ENCODE measurements at places on chromosomes 5 and 9.
A peak's percentile ranks its signal among the peaks of the same experiment; 100 is the strongest.

DNA sequence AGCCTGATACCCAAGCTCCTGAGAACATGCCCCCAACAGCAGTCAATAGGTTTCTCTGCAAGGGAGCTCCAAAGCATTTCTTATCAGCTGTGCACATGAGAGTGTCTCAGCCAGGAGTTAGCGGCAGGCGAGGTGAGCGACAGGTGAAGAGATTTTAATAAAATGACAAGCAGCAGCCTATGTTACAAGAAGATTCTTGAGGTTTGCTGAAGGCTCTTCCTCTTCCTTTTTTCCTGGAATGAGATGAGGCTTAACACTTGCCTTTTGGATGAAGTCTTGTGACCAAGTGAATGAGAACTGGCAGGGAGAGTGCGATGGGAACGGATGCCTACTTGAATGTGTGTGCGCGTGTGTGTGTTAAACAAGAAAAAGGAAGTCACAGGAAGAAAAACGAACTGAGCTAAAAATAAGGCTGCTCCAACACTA lies 76.1 kb downstream of the SHB start:
- DNase-seq: no peak

DNA sequence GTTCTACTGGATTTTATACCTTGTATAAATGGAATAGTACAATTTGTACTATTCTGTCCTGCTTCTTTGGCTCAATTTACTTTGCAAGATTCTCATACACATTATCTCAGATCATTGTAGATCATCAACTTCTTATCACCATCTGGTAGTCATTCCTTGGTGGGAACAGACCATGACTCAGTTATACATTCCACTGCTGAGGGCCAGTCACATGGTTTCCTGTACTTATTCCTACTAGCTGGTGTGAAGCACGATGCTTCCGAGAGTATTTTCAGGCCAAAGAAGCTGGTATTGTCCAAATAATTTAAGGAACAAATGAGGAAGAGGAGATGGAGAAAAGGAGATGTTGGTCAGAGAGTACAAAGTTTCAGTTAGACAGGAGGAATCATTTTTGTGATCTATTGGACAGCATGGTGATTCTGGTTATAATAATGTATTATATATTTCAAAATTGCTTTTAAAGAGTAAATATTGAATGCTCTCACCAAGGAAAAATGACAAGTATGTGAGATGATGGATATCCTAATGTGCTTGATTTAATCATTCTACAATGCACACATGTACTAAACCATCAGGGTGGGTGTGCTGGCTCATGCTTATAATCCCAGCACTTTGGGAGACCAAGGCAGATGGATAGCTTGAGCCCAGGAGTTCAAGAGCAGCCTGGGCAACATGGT lies 124.1 kb downstream of the SYK start:
- DNase-seq: peak; percentile 76

DNA sequence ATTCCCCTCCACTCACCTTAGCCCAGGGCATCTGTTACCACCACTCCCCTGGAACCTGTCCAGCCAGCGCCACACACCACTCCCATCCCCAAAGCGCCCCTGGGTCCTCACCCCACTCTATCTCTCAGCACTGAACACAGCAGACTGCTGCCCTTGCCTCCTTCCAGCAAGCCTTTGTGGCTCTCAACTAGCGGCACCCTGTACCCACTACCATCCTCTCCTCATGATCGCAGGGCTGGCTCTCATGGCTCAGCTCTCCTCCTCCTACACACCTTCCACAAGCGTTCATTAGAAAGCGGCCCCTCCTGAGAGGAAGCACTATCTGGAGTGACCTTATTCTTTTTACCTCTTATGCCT lies 13.3 kb upstream of the BASP1 start:
- no peak for DNase-seq

DNA sequence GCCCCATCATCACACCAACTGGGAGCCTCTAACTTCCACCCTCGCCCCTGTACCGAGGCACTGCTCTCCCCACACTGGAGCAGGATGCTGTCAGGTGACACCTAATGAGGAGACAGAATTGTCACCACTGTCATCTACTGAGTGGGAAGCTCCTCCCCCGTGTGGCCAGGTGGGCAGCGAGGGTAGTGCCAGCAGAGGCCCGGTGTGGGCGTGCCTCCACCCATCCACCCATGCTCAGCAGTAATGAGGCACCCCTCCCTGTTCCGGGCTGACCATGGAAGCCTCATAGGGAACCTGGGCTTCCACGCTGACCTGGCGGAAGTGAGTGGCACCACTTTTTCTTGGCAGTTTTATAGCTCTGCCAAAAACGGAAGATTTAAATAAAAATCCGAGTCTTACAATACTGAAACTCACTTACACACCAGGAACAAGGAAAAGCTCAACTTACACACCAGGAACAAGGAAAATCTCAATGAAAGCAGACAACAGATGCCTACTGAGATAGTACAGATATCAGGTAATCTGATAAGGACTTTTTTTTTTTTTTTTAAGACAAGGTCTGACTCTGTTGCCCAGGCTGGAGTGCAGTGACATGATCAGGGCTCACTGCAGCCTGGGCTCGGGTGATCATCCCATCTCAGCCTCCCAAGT lies 30.6 kb upstream of the ASS1 start:
- no peak for DNase-seq

GRCh38 chr5:162407614-162408013 lies 340.0 kb downstream of the GABRG2 start:
- DNase-seq: no peak

DNA sequence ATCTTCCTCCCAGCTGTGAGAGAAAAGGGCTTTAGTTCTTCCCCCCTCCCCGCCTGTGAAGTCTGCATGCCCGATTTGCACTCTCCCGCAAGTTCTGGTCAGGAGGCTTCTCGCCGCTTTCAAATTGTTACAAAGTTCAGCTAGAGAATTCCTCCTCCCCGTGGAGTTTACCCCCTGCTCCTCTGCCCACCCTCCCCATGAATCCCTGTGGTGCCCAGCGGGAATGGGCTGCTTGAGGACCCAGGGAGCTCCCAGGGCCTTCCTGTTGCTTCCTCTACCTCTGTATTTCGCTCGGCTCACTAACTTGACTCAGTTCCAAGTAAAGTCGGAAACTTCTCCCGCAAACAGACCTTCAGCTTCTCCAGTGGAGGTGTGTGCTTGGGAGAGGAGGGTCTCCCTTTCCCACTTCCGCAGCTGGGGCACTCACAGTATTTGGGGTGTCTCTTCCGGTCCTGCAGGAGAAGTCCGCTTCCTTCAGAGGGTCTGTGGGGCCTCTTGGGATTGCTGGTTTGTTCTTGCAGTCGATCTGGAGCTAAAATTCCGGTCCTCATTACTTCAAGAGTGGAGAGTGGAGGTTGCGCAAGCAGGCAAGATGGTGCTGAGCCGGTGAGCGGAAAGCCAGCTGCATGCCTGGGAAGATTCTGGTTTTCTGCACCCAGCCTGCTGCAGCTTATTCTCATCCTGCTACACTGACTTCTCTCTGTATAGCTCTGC lies 97.8 kb downstream of the ADAMTS12 start:
- DNase-seq: no peak

GRCh38 chr9:71830153-71830552 lies 61.8 kb upstream of the CEMIP2 start:
- no peak for DNase-seq

DNA sequence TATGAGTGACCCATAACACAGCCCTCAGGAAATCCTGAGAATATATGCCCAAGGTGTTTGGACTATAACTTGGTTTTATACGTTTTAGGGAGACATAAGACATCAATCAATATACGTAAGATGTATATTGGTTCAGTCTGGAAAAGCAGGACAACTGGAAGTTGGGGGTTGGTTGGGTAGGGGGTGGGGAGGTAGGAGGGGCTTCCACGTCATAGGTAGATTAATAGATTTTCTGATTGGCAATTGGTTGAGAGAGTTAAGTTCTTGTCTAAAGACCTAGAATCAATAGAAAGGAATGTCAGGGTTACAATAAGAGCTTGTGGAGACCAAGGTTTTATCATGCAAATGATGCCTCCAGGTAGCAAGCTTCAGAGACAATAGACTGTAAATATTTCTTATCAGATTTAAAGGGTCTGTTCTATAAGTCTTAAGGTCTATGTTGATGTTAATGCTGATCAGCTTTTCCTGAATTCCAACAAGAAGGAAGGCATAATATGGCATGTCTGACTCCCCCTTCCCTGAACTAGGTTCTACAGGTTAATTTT lies 2267.7 kb upstream of the ACO1 start:
- DNase-seq: no peak

DNA sequence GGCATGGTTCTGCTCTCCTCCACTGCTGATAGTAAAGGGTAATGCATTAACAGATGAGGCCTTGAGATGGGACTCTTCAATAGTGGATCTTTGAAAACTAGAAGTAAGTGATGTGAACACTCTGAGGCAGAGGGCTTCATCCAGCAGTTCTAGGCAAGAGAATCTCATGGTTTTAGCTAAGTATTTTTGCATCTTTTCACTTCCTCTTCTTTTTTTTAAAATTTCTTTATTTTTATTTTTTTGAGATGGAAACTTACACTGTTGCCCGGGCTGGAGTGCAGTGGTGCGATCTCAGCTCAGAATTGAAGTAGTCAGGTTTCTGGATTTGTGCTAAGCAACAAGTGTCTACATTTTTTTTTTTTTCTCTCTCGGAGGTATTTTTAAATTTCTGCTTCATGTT lies 101.9 kb downstream of the MTRR start:
- DNase-seq: no peak

- DNase-seq: no peak
Measured at GRCh38 chr9:89444274-89444673, 53.6 kb downstream of the SEMA4D start.

- no peak for DNase-seq
Measured at GRCh38 chr5:34791761-34792244, 47.2 kb upstream of the TTC23L start.

DNA sequence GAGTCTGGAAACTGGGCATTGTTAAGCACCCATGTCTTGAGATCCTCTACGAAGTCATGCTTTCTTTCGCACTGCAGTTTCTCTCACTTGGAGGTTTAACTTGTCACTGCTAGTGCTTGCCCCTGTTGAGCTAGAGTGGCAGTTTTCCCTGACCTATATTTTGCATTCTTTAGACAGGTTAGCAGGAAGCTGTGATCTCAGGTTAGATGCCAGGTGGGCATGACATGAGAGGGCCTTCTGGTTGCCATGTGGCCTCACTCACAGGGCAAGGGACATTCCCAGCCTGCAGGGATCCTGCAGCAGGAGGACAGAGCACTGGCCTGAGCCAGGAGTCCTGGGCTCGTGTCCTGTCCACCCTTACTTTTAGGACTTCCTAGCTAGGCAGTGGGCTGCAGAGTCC lies 28.6 kb downstream of the SLC36A1 start:
- DNase-seq: no peak

GRCh38 chr5:32690666-32691065 lies 20.5 kb upstream of the NPR3 start:
- no peak for DNase-seq

DNA sequence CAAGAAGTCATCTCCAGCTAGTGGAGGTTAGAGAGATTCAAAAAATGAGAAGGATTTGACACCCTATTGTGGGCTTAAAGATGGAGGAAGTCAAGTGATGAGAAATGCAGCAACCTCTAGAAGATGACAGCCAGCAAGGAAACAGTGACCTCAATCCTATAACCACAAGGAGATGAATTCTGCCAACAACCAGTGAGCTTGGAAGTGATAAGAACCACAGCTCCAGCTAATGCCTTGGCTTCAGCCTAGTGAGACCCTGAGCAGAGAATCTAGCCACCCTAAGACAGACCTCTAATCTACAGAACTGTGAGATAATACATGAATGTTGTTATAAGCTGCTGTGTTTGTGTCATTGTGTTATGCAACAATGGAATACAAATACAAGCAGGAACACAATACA lies 262.4 kb downstream of the GRIA1 start:
- no peak for DNase-seq

DNA sequence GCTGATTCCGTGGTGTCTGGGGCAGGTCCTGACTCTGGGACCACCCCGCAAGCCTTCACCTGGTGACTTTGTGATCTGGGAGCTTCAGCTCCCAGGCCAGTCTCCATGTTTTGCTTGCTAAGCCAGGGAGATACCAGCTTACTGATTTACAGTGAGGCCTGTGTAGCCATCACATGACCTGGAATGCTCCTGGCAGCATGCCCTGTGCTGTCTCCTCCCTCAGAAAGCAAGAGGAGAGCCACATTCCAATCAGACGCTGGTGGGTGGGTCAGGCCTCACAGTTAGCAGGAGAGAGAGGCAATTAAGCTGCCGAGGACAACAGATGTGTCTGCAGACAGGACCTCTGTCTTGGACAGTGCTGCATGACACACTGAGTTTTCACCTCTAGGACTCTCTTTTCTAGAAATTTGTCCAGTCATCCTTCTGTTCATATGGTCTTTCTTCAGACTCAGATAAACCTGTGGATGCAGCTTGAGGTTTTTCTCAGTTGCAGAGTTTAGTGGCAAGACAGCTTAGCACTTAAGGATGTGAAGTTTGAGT lies 24.4 kb upstream of the GRPEL2 start:
- DNase-seq: peak; percentile 82

GRCh38 chr5:135246923-135247795 lies 151.9 kb downstream of the MACROH2A1 start:
- peak; percentile 73 for DNase-seq

DNA sequence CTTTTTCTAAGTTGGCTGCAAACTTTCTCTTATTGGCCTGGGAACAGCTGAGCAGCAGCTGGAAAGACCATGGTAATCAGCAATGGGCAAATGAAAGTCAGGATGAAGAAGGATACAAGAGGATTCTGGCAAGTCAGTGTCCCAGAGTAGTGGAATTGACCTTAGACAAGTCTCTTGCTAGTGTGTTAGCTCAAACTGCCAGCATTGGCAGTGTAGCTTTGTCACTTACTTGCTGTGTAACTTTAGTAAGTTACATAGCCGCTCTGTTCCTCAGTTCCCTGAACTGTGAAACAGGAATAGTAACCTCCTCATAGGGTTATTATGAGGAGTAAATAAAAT lies 3.6 kb downstream of the ALDH1A1 start:
- no peak for DNase-seq

DNA sequence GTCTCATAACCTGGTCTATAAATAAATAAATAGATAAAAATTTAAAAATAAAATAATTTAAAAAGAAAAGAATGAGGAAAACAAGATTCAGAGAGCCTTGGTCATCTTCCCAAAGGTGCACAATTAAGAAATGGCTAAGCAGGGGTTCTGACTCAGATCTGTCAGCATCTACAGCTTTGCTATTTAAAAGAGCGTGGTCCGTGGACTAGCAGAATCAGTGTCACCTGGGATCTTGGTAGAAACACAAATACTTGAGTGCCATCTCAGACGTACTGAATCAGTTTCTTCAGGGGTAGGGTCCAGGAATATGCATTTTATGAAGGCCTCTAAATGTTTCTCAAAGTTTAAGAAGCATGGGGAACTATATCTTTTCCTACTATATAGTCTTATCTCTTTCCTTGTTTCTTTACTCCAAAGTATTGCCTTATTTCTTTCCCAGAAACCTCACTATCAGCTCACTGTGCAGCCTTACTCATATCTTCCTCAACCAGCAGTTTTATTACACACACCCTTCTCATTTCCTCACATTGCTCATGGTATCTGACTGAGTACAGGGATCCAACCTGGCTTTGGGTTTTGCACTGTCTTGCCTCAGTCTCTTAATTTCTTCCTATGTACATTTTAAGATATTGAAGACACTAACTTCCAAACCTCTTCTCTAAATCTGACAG lies 58.6 kb downstream of the TMC1 start:
- DNase-seq: no peak

- no peak for DNase-seq
Measured at GRCh38 chr9:77763566-77763965, 115.4 kb upstream of the GNA14 start.

GRCh38 chr5:14444161-14444560 lies 137.4 kb upstream of the OTULINL start:
- no peak for DNase-seq

Data from BJ (cell line).